ENCODE measurements at places on chromosomes 16 and 17.

- no peak for DNase-seq
These were observed 1.9 kb downstream of the IGSF6 start for GRCh38 chr16:21650521-21650920.

DNA sequence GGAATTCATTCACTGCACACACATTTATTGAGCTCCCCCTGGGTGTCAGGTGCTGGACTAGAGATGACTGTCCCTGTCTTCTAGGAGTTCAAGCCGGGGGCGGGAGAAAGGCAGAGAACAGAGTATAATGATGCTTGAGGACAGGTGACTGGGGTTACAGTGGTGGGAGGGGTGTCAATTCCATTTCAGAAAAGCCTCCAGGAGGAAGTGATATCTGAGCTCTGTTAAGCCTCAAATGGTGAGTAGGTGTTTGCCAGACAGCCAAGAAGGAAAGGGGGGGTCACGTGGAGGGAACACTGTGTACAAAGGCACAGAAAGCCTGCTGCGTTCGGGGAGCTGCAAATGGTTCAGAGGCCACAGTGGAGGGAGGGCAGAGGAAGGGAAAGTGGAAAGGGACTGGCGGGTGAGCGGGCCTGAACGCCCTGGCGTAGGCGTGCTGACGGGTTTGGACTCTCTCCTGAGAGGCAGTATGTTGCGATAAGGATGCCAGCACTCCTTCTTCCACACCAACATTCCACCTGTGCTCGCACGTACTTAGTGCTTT, 9.7 kb upstream of the NXPH3 start:
- DNase-seq = no peak

DNA sequence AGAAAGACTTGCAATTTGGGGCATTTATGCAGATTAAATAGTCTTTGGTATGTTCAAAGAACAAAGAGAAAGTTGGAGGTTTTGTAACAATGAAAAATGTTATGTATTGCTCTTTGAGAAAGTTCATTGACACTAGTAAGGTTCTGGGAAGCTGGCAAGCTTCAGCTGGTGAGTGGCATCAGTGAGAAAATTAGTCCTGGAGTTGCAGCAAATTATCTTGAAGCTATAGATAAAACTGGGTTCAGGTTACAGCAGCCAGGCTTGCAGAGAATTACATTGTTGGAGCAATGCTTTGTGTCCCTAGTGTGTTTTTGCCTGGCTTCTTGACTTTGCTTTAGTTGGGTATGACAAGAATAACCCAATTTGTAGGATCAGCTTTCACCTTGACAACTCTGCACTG, 221.2 kb downstream of the CDH13 start:
- no peak for DNase-seq

DNA sequence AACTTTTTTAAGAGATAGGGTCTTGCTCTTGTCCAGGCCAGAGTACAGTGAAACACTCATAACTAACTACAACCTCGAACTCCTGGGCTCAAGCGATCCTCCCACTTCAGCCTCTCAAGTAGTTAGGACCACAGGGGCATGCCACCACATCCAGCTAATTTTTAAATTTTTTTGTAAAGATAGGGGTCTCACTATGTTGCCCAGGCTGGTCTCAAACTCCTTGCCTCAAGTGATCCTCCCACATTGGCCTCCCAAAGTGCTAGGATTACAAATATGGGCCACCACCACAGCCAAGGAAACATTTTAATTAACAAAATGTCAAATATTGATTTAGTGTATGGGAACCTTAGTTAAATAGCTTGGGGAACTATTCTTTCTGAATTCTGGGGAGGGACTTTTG, 2.8 kb upstream of the DYNC1LI2 start:
- DNase-seq = no peak

DNA sequence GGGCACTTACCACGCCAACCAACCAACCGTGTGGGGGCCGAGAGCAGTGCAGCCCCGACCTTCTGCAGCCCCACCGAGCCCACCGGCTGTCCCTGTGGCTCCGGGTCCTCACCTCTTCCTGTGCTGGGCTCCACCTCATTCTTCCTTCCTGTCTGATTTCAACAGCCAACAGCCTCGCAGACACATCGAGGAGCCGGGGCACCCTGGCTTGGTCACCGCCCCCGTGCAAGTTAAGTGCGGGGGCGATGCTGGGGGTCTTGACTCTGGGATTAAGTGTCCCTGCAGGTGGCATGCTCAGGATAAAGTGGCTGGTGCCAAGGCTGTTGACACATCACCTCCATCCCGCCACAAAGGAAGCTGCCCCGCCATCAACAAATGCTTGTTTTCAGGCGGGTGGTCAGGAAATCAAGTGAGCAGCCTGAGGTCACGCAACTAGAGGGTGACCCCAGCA, at the start of gene NLRC3:
Gene NLRC3 (minus strand): TSS at position 102 of the 451 bp plus-strand sequence. CDS start 12,367 bp downstream, outside the sequence.
- no peak for DNase-seq

DNA sequence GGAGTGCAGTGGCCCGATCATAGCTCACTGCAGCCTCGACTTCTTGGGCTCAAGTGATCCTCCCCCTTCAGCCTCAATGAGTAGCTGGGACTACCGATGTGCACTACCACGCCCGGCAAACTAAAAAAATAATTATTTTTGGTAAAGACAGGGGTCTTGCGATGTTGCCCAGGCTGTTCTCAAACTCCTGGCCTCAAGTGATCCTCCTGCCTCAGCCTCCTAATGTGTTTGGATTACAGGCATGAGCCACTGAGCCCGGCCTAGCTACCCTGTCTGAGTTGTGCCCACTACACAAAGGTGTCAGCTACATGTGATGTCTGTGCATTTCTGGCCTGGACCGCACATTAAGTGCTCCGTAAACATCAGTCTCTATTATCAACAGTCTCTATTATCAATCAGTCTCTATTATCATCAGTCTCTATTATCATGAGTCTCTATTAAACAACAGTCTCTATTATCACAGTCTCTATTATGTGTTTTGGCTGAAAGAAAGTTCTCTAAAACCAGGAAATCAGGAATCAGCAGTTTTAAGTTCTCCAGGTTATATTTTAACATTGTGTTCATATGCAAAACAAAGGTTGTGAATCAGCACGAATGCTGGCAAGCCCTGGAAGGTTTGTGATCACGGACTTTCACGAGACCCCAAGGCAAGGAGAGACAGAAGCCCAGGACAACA, 721 bp upstream of the WWOX start:
- no peak for DNase-seq

- DNase-seq = peak; percentile 47
These were observed 25.0 kb upstream of the NGFR start for GRCh38 chr17:49469831-49470810.

DNA sequence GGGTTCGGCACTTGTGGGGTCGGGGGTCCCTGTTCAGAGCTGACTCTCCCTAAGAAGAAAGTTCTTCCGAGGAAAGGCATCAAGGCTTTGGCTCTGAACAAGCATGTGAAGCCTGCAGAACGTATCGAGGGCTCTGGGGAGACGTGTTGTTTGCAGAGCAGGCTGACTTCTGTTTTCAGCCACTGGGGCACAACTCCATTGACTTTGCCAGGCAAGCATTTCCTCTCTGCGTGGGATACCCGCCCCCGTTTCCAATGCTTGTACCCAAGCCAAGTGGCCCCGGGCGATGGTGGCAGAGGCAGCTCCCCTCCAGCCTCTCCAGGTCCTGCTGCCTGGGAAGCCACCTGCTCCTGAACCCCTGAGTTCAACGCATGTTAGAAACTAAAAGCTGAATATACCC, 255.7 kb downstream of the RBFOX3 start:
- no peak for DNase-seq

- DNase-seq = no peak
These were observed 6.6 kb downstream of the PTX4 start for GRCh38 chr16:1481906-1482835.

DNA sequence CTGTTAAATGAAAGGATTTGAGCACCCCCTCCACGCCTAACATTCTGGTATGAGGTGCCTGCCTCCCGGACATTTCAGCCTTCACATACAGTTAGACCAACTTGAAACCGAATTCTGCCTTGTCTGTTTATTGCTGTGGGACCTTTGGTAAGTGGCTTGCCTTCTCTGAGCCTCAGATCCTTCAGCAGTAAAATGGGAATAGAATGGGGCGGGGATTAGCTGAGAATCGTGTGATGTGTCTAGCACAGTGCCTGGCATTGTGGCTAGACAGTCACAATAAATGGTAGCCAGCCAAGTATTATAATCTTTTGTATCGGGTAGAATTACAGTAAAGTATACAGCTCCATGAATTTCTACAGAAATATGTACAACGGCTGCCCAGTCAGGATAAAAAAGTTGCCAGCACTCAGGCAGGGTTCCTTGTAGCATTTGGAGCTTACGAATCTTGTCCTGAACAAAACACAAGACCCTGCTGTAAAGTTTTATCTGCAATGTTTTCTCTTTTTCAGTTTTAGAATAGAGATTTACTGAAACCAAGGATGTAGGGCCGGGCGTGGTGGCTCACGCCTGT, 786 bp downstream of the TMC7 start:
- no peak for DNase-seq

DNA sequence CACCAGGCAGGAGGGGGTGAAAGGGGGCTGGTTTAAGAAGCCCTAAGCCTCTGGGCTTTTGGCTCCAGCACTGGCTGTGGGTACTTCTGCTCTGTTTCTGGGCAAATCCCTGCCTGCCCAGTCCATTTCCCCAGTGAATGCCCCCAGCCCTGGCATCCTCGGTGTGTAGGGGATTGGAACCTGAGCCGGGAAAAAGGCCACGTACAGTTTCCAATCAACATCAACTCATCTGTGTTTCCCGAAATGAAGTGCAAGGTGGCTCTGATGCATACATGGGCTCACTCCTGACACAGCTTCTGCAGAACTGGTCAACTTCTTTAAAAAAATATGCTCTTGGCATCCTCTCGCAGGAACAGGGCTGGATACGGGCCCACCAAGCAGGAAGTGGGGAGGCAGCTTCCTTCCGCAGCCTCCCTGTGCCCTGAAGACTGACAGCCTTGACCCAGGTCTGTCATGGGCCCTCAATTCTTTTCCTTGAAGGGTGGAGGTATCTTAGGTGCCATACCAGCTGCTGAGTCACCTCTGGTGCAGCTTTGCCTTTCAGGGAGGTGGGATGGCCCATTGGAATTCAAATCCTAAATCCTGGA, 73.3 kb downstream of the N4BP1 start:
- peak; percentile 53 for DNase-seq

GRCh38 chr17:35087731-35088355, 24.3 kb upstream of the RFFL start:
- DNase-seq = peak; percentile 64

GRCh38 chr17:43901861-43902589, 5.3 kb downstream of the MPP2 start:
- DNase-seq = no peak

DNA sequence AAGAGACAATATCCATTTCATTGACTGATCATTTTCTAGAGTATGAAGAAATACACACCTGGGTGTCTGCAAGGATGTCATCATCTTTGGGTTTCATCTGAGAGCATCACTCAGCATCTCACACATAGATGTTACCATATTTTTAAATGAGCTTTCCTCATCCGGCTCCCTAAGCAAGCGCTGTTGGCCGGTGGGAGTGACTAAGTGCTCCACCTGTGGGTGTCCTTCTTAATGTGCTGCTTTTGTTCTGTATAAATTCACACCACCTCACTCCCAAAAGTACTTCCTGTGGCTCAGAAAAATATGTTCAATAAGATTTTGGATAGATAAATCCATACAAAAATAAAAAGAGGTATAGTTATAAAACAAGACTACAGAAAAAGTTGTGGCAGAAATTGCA, 7.4 kb downstream of the SSTR2 start:
- DNase-seq = no peak

DNA sequence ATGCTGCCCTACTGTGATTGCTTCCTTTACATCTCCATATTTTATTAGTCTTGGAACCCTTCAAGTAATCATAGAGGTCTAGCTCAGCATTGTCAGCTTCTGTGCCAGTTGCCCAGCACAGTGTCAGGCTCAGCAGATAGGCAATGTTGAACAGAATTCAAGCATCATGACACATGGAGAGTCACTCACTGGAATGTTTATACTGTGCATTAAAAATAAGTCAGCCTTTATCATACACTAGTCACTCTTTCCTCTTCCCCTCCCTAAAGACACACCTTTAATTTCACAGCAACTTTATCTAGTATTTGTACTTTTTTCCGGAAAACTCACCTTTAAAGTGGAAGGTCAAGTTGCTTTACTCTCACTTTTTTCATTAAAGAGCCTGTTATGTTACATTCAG, 253.8 kb upstream of the CDH11 start:
- DNase-seq = no peak

DNA sequence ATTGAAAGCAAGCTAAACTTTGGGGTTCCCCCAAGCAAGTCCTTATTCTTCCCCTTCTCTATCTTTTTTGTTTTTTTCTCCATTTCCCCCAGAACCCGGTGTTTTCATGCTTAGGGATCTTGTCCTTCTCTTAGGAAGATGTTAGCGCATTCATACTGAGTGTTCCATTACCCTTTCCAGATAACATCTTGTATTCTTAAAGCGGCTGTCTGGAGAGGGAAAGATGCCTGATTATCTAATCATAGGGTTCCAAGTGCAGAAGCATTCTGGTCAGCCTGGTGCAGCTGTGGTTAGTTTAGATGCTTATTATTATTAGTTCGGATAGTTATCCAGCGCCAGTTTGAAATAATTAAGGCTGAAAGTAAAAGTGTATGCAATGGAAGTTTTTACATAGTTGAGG, 2.0 kb downstream of the TOM1L1 start:
- no peak for DNase-seq

DNA sequence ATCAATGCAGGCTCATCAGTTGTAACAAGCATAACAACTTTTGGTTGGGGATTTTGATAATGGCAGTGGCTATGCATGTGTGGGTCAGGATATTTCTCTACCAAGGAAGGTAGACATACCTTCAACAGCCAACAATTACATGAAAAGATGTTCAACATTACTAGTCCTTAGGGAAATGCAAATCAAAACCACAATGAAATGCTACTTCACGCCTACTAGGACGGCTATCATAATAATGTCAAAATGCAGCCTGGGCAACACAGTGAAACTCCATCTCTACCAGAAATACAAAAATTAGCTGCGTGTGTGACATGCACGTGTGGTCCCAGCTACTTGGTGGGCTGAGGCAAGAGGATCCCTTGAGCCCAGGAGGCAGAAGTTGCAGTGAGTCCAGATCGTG, 7.3 kb upstream of the SLC5A10 start:
- no peak for DNase-seq

- no peak for DNase-seq
These were observed 6.1 kb upstream of the GAA start for GRCh38 chr17:80095038-80095843.

GRCh38 chr17:8186787-8187516, 3.0 kb downstream of the BORCS6 start:
- peak; percentile 98 for DNase-seq

All from femur (tissue), 1 donor.